ENCODE measurements at places on chromosomes 2 and 18. TPM values are rescaled to one million over a fixed set of nuclear protein-coding genes. Genes with fewer than 3 reads are reported as not detected.

The HOXD3 gene
- total RNA-seq = 3.1 TPM

The XDH gene
- total RNA-seq = under 0.01 TPM

The PLB1 gene
- 1.6 TPM for total RNA-seq

The DAPL1 gene
- total RNA-seq = not detected

DNA sequence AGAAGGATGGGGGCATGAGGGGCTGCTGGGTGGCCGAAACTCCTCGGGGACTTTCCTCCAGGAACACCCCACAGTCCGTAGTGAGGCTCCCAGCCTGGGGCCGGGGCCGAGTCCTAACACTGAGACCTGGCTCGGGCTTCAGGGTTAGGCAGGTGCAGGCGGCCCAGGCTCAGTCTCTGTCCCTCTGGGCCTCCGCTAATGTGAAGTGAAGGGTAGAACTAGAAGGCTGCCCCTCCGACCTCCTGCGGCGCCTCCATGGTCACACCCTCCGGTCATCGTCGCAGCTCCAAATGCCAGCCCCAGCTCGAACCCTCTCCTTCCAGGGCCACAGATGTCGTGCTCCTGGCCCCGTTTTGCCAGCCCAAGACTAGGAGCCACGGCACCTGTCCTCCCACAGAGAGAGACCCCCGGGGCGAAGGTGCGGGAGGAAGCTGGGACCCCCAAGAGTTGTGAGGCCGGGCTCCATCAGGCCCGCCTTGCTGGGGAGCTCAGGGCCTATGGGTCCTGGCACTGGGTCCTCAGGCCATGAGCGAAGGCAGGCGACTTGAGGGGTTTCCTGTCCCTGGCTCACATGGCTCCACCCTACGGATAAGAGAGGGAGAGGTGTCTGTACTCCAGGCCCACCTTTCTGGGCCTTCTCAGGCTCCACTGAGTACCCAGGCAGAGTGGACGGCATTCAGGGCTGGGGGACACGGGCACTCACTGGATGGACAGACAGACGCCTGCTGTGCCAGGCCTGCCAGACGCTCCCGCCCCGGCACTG lies 797 bp downstream of the ANO7 start:
- DNase-seq = no peak

- no peak for DNase-seq
These were observed 95.5 kb upstream of the CRACDL start for GRCh38 chr2:99031481-99031880.

DNA sequence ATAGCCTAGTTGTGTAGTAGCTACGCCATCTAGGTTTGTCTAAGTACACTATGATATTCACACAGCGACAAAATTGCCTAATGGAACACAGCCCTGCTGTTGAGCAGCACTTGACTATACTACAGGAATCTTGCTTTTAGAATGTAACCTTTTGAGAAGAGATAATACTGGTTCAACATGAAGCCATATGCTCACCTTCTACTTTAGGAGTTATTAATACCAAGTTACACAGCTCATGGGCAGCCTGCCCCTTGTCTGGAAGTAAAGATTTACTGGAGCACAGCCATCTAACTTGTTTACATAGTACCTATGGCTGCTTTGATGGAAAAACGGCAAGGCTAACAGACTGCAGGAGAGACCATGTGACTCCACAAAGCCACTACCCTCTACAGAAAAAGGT lies 174.8 kb downstream of the DYM start:
- no peak for DNase-seq

DNA sequence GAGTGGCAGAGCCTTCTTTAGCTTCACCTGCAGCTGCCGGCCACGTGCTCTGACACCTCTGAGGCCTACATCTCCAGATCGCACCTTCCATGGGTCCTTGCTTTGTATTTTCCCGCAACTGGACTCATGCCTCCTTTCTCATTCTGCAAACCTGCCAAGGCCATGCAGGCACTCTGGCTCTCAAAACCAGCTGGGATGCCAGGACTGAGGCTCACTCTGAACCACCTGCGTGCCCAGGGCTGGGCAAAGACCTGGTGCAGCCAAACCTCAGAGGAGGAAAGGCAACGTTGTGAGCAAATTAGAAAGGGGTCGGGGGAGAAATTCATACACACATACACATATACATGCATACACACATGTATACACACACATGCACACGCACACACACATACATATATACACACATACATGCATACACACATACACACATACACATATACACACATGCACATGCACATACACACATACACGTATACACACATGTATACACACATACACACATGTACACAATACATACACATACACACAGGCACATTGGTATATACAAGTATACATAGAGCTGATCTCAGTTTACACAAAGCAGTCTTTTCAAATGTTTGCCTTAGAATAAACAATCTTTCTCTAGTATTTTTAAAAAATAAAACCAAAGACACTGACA lies 125.2 kb downstream of the RTP5 start:
- DNase-seq = no peak

DNA sequence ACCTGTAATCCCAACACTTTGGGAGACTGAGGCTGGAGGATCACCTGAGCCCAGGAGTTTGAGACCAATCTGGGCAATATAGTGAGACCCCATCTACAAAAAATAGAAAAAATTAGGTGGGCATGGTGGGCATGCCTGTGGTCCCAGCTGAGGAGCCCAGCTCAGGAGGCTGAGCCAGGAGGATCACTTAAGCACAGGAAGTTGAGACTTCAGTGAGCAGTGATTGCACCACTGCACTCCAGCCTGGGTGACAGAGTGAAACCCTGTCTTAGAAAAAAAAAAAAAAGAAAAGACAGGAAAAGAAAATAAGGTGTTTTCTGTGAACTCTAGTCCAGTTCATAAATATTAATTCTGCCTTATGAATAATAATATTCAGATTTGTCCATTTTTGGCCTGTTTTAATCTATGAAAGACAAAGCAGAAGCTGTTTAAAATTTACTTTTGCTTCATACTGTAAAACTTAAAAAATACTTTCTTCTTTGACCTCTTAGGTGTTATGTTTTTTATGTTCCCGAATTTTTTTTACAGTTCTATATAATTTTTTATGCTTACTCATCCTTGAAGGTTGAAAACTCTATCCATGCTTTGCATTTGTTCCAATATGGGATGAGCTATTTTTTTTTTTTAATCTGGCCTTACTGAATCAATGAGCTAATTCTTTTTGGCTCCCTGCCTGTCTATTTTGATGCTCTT lies 8.4 kb upstream of the ANXA4 start:
- peak; percentile 90 for DNase-seq

Data from muscle of leg (tissue), 16 donors.